ENCODE measurements at places on chromosomes 1 and 21.

DNA sequence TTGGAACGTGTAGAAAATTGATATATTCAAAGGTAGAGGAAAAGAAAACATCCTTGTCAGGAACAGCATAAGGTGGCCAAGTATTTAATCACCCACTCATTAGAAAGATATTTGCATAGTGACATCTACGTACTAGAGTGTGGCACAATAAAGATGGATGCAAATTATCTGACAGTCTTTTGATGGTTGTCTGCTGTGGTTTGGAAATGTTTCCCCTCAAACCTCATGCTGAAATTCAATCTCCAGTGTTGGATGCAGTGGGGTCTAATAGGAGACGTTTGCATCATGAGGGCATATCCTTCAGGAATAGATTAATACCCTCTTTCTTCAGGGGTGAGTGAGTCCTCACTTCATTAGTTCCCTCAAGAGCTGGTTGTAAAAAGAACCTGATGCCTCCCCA lies 34.1 kb upstream of the RUNX1 start:
- no peak for DNase-seq

DNA sequence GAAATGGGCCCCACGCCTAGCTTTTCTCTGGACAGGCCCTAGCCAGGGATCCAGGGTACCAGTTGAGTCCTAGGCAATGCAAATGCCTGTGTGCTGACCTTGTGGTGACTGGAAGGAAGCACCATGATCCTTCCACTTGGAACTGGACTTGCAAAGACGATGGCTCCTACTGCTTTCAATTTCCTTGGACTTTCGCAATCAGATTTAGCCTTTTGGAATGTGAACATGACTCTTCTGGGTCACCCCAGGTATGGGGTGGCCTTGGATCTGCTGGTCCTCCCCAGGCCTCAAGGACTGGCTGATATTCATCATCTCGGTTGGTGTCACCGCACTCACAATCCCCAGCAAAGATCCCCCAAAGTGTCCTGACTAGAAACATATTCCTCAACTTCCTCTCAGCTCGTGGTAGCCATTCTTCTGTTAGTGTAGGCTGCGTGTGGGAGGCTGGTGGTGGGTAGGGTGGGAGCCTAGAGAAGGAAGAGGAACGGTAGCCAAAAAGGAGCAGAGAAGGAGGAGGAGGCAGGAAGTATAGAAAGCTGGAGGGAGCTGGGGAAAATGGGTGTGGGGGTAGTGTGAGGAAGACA lies 130.5 kb downstream of the PPIAL4G start:
- DNase-seq = no peak

GRCh38 chr1:176049582-176049981 lies 157.5 kb downstream of the COP1 start:
- no peak for DNase-seq

DNA sequence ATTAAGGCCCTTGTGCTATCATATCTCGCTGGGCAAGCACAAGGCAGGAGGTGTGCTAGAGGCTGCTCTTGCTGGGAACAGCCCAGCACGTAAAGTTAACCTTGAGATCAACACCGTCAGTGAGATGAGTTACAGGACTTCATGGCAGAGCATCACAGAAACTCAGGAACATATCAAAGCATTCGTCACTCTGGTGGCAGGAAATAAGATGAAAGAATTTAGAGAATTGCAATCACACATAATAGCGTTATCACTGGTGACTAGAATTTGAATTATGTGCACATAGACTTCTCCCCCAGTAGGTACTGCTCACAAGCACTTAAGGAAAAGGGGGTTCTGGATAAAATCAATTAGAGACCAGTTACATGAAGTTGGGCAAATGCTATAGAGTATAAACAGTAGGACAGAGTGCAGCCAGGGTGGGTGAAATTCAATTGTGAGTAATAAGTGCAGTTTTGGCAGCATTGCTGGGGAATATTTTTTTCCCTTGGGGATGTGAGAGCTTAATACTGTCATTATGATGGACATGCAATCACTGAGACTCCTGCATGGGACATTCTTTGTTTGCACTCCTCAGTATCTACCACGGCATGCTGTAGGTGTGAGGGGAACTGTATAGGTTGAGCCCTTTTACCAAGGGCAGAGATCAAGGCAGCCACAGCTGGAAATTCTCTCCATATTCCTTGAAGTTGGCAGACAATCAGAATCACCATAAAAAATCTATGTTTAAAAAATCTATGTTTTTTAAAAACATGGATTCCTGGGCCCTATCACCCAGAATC lies 44.2 kb upstream of the ARHGAP29 start:
- DNase-seq = no peak

GRCh38 chr1:58857680-58858673 lies 74.1 kb upstream of the JUN start:
- peak; percentile 61 for DNase-seq

DNA sequence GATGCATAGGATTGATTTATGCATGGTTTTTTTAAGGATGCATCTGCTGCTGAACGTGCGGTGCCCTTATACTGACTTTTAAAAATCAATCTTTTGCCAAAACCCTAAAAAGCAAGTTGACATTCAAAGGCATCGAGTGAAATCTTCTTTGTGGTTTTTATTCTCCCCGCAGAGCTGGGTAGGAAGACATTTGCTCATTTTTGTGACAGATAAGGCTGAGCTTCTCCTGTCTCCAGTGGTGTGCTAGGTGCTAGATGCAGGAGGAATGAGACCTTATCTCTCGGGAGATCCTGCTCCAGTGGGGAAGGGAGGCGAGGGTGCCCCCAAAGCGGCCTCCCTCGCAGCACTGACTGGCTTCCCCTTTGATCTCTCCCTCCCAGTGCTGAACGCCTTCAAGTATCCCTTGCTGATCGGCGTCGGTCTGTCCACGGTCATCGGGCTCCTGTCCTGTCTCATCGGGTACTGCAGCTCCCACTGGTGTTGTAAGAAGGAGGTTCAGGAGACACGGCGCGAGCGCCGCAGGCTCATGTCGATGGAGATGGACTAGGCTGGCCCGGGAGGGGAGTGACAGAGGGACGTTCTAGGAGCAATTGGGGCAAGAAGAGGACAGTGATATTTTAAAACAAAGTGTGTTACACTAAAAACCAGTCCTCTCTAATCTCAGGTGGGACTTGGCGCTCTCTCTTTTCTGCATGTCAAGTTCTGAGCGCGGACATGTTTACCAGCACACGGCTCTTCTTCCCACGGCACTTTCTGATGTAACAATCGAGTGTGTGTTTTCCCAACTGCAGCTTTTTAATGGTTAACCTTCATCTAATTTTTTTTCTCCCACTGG lies 14.9 kb upstream of the CD101 start:
- no peak for DNase-seq

- no peak for DNase-seq
These were observed 39.2 kb downstream of the EPHA2 start for GRCh38 chr1:16116625-16117024.

GRCh38 chr21:23401278-23401677 lies 2206.0 kb downstream of the MRPL39 start:
- DNase-seq = no peak

- no peak for DNase-seq
These were observed 253.2 kb downstream of the TOMM20 start for GRCh38 chr1:234875328-234875952.

GRCh38 chr1:174799136-174799479 lies 200.6 kb upstream of the CACYBP start:
- DNase-seq = no peak

DNA sequence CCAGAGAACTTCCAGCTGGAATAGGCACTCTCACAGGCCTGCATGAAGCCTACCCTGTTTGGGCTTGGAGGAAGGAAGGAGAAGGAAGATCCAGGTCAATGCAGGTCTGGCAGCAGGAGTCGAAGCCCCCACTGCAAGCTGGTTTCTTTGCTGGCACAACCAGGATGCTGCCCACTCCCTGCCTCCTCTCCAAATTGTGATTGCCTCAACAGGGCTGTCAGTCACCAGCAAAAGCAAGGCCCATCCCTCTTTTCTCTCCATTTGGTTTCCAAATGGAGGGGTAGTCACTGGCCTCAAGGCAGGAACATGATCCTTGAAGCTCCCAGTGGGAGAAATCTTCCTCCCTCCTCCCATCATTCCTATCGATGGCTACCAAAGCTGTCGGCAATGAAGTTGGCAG lies 37.0 kb downstream of the PACC1 start:
- DNase-seq = no peak

DNA sequence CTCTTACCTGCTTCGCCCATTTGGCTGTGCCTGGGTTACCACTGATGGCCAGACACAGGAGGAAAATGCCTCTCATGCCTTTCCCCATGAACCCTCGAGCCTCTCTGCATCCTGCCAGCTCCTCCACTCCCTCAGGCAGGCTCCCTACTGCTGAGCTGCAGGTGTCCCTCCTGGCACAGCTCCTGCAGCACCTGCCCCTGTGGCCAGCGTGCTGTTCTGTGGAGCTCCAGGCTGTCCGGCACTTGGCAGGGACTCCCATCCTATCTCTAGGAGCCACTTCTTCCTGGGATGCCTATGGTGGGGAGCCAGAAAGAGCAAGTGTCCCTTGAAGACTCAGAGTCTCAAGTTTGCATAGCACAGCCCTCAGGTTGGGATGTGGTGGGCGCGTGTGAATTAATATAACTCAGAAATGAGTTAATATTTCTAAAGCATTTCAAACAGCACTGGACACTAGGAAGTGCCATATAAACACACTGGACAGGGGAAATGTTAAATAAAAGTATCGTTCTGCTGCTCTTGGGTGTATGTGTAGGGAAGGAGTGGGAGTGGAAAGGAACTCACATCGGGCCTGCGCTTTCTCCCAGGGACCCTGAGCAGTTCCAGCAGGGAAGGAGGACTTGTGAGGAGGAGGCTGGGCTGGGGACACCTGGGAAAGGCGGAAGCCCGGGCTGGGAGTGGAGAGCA lies 2.7 kb downstream of the LRRC71 start:
- DNase-seq = peak; percentile 47

GRCh38 chr1:164443166-164443565 lies 115.8 kb upstream of the PBX1 start:
- DNase-seq = no peak

GRCh38 chr1:85342207-85342606 lies 65.8 kb upstream of the BCL10 start:
- no peak for DNase-seq

DNA sequence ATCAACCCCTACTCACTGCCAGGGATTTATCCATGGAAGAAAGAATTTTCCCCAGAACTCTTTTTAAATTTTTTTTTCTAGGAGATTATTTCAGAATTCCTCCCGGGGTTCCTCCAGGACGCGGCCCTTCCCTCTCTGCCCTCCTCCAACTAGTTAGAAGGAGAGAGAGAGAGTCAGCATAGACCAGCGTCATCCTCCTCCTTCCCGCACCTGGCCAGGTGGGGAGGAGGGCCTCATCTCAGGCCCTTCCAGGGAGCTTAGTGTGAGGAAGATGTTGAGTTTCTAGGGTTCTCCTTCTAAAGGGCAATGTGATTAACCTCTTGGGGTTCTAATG lies 63.6 kb downstream of the CDK18 start:
- DNase-seq = no peak

DNA sequence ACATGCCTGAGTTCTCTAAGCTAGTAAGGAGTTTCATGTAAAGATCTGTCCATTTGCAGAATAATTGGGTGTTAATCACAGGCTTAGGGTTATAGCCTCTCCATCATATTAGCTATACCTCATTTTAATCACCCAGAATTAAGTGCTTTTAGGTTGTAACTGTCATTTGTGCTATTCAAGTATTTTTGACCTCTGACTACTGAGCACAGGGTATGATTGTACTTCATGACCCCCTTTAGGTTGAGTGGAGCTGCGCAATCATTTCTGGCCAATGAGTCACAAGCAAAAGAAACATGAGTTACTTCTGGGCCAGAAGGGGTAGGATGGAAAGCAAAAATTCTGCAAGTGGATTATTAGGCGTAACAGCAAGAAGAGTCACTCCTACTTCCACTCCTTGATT lies 8.4 kb upstream of the SNX7 start:
- no peak for DNase-seq

GRCh38 chr1:111795401-111795800 lies 39.7 kb downstream of the DDX20 start:
- no peak for DNase-seq

DNA sequence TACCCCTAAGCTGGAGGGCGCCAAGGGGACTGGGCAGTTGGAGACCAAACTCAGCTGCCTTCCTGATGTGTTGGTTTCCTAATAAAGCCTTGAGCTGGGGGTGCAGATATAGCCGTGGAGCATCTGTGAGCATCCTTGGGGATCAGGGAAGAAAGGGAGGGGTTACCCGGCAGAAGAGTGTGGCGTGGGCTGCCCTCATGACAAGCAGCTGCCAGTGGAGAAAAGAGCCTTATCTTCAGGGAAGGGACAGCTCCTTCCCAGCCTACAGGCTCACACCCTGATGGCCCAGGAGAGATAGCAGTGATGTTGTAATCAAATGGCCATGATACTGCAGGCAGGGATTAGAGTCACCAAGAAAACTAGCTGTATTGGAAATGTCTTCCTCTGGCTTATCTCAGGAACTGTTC lies 10.8 kb upstream of the NFASC start:
- DNase-seq = no peak

DNA sequence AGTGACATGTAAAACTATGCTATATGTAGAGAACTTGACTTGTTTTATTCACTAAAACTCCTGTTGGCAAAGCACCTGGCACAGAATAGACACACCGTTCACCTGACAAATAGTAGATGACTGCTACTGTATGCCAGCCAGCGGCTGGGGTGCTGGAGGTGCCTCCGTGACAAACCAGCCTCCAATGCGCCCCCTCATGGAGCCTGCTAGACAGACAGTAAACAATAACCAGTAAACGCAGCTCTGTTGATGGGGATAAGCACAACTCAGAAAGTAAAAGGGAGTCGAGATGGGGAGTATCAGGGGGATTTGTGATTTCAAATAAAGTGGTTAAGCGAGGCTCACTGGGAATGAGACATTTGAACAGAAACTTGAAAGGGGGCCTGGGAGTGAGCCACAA lies 107.2 kb downstream of the PRDM2 start:
- no peak for DNase-seq

- DNase-seq = no peak
These were observed 285.9 kb upstream of the C1orf87 start for GRCh38 chr1:60359431-60359830.

GRCh38 chr1:240610636-240611035 lies 1.3 kb downstream of the GREM2 start:
- no peak for DNase-seq

- DNase-seq = no peak
These were observed 271.7 kb downstream of the NPHP4 start for GRCh38 chr1:5720484-5720883.

GRCh38 chr1:155339515-155340097 lies 18.9 kb downstream of the RUSC1 start:
- DNase-seq = no peak

- no peak for DNase-seq
These were observed 384.1 kb upstream of the PLXNA2 start for GRCh38 chr1:208628022-208628914.
